ENCODE measurements at places on chromosomes 1 and 21.

DNA sequence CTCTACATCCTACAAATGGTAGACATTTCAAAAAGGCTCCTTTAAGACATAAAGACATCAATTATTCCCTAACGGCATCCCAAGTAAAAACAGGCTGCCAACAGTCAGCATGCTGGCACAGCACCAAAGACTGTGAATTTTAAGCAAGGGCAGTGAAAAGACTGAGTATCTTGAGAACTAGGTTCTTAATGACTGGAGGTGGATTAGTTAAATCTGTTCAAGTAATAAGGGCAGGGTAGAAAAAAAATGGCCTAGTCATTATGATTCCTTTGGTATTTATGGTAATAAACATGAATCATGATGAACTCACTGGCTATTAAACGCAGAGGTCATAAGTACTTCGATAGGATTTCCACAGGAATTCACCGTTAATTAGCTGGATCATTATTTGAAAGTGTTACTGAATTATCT, 75.2 kb downstream of the KIFAP3 start:
- DNase-seq = no peak

DNA sequence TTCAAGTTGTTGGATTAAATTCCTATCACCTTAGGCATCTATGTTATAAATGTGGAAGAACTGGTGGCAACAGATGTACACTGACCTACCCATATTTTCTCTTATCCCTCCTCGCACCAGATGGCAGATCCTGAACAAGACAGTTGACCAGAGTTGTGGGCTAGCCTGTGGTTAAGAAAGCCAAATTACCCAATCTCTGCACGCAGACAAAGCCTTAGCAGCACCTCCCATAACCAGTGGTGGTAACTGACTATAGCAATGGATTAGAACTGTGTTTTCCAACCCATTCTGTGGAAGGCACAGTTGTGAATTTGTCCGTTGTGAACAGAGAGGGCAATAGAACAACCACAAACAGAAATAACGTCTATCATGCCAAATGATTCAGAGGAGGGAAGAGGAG, 20.6 kb downstream of the ABCB10 start:
- DNase-seq = no peak

- no peak for DNase-seq
Observed at GRCh38 chr21:34970566-34970965, 78.5 kb downstream of the RUNX1 start.

DNA sequence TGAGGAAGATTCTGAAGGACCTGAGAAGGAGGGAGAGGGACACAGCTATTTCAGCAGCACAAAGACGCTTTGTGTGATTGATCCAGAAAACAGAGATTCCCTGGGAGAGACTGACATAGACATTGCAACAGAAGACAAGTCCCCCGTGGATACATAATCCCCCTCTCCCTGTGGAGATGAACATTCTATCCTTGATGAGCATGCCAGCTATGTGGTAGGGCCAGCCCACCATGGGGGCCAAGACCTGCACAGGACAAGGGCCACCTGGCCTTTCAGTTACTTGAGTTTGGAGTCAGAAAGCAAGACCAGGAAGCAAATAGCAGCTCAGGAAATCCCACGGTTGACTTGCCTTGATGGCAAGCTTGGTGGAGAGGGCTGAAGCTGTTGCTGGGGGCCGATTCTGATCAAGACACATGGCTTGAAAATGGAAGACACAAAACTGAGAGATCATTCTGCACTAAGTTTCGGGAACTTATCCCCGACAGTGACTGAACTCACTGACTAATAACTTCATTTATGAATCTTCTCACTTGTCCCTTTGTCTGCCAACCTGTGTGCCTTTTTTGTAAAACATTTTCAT, 161.3 kb upstream of the SGIP1 start:
- DNase-seq = no peak

GRCh38 chr1:54273092-54273794, 73.3 kb downstream of the MRPL37 start:
- DNase-seq = peak; percentile 61

- no peak for DNase-seq
Observed at GRCh38 chr1:190303501-190303900, 174.2 kb downstream of the BRINP3 start.

DNA sequence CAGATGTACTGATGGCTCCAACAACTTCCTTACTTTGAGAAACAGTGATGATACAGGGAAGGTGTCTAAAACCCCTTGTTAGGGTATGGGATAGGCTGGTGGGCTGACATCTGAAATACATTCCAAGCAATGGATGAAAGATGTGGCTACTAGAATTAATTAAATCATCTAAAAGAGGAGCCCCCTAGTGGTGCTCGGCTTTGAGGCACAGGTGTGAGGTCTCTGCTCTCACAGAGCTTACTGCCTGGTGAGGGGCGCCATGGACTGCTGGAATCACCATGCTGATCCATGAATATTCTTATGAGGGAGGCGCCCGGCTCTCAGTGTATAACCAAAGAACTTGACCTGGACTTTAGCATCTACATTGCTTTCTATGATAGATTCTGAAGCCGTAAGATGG, 48.5 kb downstream of the GNG4 start:
- DNase-seq = no peak

GRCh38 chr21:26849428-26850115, 4.4 kb upstream of the ADAMTS1 start:
- DNase-seq = no peak
